C1 segment of cervical spinal cord (tissue), 14 donors: ENCODE measurements at places on chromosomes 5 and 9.
A peak's percentile ranks its signal among the peaks of the same experiment; 100 is the strongest.

DNA sequence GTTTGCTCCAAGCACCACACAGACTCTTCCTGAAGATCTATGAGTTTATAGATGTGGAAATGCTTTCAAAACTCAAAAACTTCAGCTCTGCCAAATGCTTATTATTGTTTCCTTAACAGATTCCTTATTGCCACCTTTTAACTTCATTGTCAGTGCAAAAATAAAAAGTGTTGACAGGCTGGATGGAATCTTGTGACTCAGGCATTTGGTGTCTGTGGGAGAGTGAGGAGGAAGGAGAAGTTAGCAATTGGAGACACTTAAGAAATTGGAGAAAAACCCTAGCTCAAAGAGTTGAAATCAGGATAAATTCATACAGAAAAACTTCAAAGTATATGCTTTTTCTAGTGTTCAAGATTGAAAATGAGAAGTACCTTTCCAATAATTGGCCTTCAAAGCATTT lies 140.6 kb upstream of the PUM3 start:
- DNase-seq, result no peak

DNA sequence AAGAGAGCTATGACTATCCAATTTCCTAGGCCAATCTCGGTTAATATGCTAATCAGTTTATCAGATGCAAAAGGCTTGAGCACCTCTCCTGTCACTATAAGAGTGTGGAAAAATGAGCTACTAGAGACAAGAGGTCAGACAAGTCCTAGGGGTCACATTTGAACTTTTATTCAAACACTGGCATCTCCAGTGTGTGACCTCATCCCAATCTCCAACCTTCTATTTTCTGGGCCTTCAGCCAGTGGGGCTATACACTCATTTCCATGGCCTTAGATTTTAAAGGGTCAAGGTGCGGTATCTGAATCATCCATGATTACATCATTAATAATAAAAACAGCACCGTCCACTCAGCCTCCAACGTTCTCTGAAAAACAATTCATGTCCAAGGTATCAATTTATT lies 139.6 kb upstream of the LRRTM2 start:
- DNase-seq, result no peak

DNA sequence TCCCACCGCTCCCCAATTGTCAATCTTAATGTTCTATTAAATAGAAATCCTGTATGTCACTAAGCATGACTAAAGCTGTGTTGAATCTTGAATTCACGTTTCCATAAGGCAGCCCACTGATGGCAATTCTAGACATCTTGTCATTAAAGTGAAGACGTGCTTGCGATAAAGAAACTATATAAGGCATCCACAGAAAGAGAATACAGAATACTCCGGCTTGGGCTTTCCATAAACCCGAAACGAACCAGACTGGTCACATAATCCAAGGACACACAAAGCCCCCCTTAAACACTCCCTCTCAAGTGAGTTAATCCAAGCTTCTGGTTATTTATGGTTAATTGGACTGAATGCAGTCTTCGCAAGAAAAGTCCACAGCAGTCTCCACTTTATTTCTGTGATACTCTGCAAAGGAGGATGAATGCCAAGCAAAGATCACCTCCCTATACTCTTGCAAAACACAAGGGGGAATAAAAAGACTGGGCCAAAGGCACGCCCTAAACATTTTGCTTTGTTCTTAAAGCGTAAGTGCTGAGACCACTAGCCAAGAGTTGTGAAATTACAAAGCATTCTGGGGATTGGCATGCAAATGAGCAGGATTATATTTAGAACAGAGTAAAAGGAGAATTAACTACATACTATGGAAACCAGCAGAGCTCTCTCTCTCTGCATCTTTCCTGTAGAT lies 54.7 kb downstream of the DPYSL3 start:
- DNase-seq, result no peak

- DNase-seq, result peak; percentile 1
These were observed 165.0 kb downstream of the DROSHA start for GRCh38 chr5:31366941-31367340.

GRCh38 chr5:14850419-14851049 lies 21.0 kb downstream of the ANKH start:
- no peak for DNase-seq
